NCI-H774 (cell line): ENCODE measurements at places on chromosomes 13 and 19.

DNA sequence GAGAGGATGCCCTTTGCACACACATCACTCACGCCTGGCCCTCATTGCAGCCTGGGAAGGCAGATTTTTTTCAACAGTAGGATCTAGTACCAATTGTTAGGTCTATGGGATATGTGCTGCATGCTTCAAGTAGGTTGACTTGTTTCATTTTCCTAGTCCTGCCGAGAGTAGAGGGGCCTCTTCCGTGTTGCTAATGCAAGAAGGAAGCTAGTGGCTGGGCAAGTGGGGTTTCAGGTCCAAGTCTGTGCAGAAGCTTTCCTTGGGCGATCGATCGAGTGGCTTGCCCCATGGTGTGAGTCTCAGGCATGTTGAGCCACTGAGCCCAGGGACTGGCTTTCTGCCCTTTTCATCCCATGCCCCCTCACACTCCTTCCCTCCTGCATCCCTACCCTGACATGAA, 13.7 kb downstream of the ILF3 start:
- DNase-seq, result no peak

DNA sequence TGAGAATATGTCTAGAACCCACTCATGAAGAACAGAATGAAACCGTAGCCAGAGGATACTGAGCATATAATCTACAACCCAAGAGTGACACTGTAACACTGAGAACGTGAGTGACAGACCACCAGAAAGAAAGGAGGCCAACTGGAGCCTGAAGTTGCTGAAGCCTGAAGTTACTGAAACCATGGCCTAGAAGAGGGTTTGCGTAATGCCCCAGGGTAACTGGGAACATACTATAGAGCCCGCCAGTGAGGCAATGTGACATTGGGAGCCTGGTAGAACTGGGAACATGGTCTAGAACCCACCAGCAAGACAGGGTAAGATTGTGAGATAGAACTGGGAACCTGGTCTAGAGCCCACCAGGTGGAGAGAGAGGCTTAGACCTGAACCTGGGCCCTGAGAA, 15.5 kb upstream of the TNFSF14 start:
- DNase-seq, result no peak

DNA sequence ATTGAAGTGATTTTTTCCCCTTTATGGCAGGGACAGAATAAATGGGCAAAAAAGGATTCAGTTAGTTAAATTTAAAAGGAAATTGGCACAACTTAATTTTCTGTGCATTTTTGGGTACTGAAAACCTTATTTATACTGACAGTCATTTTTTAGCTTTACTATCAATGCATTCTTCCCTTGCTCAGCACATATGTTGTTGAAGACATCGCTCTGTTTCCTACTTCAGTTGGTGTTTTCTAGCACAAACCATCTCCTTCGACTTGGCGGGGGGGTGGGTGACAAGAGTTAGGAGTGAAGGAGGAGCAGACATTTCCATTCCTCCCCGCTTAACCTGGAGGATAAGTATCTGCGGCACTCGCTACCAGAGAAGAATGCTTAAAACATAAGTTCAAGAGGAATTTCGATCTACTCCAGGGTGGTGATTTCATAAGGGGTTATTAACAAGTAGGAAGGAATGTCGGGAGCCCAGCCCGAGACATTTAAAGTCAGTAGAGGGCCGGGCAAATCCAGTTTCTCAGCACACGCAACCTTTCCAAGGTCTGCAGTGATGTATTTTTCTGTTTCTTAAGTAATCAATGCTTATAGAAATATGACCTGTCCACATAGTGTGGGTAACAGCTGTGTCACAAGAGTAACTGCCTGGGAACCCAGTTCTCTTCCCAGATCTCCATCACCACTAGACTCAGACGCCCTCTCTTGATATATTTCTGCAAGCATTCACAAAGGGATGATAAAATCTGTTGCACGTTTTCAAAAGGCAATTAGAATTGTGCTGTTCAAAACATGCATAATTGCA, 525.8 kb downstream of the MYO16 start:
- DNase-seq, result no peak

DNA sequence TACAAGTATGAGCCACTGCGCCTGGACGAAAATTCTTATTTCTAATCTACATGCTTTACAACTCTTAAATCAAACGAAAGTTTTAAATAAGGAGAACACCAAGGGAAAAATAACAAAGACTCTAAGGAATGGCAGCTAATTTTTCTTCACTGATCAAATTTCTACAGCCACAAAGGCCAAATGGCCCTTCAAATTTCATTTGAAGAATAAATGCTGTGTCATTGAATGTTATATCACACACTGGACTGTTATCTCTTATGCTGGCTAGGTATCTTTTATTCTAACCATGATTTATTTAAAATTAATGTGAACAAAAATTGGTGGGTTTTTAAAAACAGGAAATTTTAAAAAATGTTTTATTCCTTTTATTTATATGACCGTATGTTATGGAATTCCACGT, 14.1 kb downstream of the SMAD9 start:
- DNase-seq, result no peak

DNA sequence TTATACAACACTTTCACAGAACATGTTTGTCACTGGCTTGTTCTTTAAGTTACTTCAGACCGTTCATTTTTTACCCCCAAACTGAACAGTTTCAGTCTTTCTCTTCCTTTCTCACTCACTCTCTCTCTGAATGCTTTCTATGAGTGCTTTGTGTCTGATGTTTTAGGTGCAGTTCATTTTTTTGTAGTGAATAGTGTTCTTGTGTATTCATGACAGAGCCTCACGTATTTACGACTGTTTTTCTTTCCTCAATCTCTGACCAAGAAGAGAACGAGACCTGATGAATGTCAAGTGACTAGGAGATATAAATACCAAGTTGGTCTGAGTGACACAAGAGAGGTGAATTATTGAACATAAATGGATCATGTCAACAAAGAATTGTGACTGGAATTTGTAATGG, 1525.0 kb upstream of the MIR17HG start:
- no peak for DNase-seq

GRCh38 chr19:48826606-48827020, 9.7 kb downstream of the HSD17B14 start:
- no peak for DNase-seq

DNA sequence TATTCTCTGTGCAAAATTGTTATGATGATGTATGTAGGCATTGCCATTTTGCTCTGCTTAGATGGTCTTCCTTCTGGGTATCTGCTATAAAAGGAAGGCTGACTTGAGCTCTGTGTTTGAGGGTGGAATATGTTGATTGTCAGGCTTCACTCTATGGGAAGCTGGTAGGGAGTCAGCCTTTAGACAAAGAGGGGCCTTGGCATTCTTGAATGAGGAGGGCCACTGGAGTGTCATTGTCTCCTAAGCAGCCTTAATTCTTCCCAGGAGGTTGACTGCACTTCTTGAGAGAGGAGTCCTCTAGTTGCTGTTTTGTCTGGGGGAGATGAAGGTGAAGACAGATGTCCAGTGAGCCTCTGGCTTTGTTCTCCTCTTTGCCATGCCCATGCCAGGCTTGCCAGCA, 266.8 kb downstream of the KCNRG start:
- no peak for DNase-seq

GRCh38 chr13:90768116-90768515, 579.4 kb upstream of the MIR17HG start:
- no peak for DNase-seq

- DNase-seq, result no peak
These were observed 6.0 kb downstream of the UBL3 start for GRCh38 chr13:29844441-29844840.

DNA sequence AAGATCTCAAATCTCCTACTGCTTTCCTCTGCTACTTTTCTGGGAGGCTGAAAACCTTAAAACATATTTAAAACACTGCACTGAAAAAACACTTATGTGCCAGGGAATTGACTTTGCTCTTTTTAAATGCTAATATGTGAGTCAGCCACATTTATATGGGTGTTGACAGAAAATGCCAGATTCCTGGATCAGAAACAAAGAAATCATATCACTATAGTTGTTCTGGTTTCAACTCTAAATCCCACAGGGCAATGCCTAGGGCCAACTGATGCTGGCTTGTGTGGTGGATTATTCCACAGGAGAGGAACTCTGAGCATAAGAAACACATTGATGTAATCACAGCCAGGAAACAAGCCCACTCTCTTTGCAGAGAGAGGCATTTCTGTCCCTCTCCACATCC, 1439.0 kb upstream of the SPRY2 start:
- no peak for DNase-seq

GRCh38 chr13:34019870-34020269, 201.9 kb downstream of the RFC3 start:
- DNase-seq, result no peak

GRCh38 chr19:51460164-51460992, 2.1 kb upstream of the SIGLEC8 start:
- peak; percentile 6 for DNase-seq

- no peak for DNase-seq
These were observed 432.5 kb downstream of the FGF9 start for GRCh38 chr13:22103046-22104027.

DNA sequence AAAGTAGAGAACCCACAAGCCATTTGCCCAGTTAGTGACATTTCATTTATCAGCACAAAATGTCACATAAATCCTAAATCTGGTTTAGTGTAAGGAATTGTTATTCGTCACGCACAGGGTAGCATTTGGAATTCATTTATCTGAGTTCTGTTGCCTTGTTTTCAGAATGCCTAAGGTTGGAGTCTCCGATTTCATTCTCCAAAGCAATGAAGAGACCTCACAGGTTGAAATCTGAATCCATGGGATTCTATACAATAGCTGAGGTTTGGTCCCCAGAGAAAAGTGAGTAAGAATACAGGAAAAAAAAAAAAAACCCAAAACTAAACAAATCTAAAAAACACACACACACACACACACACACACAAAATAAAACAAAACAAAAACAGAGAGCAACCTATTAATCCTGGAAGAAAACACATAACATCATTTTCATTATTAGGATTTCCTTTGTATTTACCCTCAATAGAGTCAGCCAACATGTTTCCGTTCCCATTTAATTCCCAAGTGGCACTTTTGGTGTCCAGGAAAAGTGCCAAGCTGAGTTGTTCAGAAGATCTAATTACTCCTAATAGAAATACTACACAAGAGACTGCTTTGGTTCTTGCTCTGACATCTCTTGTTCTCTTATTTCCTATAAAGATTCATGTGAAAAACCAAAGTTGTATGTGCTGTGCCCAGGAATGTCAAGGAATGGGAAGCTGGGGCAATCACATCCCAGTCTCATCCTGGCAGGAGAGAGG, 36.2 kb upstream of the LRCH1 start:
- no peak for DNase-seq

DNA sequence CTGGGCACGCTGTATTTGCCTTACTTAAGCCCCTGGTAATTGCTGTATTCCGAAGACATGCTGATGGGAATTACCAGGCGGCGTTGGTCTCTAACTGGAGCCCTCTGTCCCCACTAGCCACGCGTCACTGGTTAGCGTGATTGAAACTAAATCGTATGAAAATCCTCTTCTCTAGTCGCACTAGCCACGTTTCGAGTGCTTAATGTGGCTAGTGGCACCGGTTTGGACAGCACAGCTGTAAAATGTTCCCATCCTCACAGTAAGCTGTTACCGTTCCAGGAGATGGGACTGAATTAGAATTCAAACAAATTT, 676 bp downstream of the BRCA2 start:
- DNase-seq, result no peak

- no peak for DNase-seq
These were observed 4.2 kb downstream of the OR7D2 start for GRCh38 chr19:9183000-9183399.

DNA sequence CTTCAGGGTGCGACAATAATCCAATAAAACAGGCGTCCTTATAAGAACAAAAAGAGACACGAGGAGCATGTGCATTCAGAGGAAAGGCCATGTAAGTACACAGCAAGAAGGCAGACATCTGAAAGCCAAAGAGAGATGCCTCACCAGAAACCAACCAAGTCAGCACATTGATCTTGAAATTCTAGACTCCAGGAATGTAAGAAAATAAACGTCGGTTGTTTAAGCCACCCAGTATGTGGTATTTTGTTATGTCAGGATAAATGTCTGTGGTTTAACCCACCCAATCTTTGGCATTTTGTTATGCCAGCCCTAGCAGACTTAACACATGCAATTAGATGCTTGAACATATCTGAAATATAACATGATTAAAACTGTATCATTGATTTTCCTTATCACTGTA, 452.0 kb downstream of the SLITRK6 start:
- DNase-seq, result no peak

DNA sequence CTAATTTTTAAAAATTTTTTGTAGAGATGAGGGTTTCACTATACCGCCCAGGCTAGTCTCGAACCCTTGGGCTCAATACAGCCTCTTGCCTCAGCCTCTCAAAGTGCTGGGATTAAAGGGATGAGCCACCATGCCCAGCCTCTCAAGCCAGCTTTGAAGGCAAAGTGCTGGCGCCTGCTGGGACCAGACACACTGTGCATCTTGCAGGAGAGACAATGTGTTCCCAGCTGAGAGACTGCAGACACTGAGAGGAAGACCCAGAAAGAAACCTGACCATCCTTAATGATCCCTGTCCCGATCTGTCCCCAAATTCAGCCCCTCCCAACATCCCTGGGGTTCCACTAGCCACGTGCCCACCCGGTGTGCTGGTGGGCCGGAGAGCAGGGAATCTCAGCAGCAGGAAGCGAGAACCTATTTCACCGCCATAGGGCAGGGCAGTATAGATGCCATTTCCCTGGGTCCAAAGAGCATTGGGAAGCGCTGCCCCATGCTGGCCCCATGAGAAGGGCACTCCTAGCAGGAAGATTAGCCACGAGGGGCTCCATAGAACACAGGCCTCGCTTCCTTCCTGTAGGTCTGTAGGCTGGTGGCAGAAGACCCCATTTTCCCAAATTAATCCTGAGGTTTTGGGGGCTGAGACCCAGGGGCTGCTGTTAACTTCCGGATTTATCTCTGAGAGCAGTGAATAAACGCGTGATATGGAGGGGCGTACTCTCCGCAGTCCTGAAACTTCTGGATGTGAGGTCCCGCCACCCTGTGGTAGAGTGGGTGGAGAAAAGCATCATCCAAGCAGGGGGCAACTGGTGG, 968 bp downstream of the RAVER1 start:
- no peak for DNase-seq

GRCh38 chr13:39452417-39452816, 150.6 kb downstream of the LHFPL6 start:
- DNase-seq, result no peak

DNA sequence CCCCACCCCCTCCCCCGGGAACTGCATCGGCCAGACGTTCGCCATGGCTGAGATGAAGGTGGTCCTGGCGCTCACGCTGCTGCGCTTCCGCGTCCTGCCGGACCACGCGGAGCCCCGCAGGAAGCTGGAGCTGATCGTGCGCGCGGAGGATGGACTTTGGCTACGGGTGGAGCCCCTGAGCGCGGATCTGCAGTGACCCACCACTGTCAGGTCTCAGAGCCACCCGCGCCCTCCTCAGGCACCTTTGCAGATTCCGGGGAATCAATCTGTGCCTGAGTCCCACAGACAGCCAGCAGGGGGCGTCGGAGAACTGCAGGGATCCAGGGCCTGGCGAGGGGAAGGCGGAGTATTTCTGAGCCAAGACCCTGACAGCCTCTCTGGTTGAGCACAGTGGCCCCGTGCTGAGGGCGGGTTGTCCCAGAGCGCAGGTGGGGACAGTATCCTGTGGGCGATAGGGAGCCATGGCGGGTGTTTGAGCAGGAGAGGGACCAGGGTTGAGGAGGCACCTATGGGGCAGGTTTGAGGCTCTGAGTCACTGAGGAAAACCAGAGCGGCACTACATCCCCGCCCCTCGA, 30.4 kb upstream of the CYP4F8 start:
- DNase-seq, result peak; percentile 56
